ENCODE measurements at places on chromosomes 16 and 17.

- DNase-seq: peak; percentile 90
Observed at GRCh38 chr17:7835814-7836595, 2.0 kb downstream of the KDM6B start.

- no peak for DNase-seq
Observed at GRCh38 chr17:35377068-35377467, 3.6 kb upstream of the SLFN11 start.

DNA sequence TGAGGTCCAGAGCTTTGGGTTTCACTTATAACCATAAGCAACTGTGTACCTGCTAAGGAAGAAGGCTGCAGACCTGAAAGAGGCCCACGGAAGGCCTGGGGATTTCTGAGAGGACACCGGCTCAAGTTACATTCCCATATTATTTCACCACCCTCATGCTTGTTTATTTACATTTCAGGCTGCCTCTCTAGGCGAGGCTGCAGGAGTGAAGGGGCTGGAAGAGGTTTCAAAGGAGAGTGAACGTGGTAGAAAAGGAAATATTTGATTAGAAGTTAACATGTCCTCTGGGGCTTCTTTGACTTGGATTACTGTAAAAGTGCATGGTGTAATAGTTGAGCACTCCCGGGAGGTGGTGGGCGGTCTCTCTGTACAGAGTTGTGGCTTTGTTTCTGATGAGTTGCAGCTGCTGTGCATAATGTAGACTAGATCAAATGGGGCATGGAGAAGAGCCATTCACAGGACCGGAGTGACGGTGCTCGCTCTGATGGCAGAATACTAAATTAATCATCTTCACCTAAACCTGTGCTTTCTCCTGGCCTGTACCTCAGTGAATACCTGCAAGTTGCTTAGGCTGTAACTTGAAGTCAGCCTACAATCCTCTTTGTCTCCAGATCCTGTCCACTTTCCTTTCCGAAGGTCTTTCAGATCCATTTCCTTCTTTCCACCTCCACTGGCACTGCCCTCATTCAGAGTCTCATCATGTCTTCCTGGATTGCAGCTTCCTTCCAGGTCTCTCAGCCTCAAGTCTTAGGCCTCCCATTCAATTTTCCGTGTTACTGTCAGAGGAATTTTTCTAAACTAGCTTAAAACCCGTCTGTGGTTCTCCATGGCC is 1.9 kb upstream of the CPD start:
- no peak for DNase-seq

DNA sequence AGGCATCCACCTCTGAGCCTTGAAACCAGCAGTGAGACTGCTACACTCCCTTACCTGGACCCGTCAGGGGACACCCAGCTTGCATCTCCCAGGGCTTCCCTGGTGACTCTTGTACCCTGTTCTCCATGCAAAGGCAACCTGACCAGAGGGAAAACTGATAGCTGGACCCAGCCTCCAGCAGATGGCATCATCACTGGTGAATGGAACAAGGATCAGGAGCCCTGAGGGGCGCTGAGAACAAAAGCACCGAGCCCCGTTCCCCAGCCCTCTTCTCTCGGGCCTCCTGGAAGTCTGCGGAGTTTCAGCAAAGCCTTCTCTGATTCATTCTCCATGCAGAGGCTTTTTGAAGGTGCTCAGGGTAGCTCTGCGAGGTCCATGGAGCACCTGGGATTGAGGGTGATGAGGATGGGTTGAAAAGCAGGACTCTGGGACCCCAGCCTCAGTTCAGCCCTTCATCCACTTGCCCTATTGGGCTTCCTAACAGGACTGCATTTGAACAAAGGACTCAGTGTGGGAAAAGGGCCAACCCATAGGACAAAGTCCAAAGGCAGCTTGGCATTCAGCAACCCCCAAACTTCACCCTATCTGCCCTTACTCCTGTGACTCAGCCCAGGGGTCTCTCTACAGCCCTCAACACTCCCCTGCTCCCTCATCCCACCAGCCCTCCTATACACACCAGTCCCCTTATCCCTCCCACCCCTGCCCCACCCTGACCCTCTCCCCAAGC is 45.0 kb upstream of the LHX1 start:
- DNase-seq: no peak

DNA sequence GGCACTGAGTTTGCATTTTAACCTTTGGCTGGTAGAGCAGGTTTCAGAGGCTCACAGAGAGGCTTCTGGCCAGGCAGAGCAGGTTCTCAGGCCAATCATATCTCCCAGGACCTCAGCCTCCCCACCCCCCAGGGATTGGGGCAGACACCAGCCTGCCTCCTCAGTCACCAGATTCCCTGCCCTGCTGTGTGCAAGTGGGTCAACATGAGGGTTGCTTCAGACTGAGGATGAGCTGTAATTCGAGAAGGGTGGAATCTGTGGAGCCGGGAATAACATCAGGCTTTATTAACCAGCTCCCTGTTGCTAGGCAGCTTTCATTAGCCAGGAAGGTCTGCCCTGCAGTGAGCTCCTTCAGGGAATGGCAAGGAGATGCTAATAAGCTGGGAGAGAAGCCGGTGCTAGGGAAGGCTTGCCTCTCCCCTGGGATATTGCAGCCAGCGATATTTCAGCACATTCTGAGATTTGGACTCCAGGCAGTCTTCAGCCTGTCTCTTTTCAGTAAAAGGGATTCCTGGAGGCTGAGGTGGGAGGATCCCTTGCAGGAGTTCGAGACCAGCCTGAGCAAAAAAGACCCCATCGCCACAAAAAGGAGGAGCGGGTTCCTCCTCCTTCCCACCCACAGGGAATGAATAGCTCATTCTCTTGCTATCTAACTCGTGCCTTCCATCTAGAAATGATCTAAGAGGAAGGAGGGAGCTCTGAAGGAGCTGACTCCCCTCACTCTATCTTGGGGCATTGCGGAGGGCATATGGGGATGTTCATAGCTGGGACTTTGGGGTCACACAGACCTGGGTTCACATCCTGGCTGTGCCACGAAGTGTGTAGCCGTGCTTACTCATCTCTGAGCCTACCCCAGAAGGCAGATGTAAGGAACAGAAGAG is 10.7 kb downstream of the SGSM2 start:
- DNase-seq: peak; percentile 65

- DNase-seq: no peak
Observed at GRCh38 chr16:2299915-2300192, 31.9 kb upstream of the RNPS1 start.

DNA sequence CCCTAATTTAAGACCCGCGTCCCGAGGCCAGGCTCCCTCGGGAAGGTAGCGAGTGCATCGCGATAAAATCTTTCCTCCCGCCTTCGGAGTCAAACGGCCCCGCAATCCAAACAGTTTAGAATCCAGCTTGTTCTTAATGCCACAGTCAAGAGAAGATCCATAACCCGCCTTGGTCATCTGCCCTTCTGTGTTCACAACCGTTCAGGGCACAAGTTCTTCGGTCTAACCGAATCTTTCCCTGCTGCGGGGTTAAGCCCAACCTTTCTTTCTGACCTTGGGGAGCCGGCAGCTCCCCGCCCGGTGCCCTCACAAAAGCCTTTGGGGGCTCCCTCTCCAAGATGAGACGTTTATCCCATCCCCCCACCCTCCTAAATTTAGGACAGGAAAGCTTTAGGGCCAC is 30.3 kb downstream of the CPSF4L start:
- DNase-seq: no peak

GRCh38 chr17:48162946-48163506 is 55.5 kb downstream of the SNX11 start:
- DNase-seq: no peak

- DNase-seq: no peak
Observed at GRCh38 chr17:72191921-72192799, 71.3 kb downstream of the SOX9 start.

DNA sequence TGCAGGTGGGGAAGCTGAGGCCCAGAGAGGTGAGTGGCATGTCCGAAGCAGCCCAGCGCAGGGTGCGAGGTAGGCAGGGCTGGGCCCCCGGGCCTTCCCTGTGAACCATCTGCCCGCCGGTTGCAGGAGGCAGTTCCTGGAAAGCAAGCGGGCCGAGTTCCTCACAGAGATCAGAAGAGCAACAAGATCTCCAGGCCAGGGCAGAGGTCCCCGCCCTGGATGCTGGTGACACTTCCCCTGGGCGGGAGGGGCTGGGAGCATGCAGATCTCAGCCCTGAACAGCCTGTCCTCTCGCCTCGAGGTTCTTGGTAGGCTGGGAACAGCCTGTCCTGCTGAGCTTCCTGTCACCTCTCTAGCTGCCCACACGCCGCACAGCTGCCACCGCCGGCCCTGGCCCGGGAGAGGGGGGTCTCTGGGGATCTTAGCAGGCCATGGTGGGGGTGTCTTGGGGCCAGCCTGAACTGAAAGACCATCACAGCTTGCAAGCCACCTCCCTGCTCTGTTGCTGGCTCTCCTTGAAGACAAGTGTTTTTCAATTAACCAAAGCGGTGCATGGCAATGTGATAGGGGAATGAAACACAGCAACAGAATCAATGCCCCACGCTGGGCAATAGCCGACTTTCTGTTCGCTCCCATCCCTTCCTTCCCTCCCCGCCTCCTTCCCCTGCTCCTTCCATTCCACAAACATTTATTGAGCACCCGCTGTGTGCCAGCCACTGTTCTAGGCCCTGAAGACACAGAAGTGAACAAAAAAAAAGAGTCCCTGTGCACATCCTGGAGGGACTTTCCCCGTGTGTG is 31.7 kb downstream of the SOCS1 start:
- DNase-seq: peak; percentile 86

DNA sequence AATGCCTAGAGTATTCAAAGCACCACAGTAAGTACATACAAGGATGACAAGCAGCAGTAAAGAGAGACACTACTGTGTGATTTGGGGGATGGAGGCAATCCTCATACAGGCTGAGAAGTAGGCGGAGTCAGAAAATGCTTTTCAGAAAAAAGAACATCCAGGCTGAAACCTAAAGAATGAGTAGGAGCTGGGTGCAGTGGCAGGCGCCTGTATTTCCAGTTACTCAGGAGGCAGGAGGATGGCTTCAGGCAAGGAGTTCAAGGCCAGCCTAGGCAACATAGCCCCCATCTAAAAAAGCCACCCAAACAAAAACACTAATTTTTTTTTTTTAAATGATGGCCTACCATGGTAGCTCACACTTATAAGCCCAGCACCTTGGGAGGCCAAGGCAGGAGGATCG is 10.3 kb downstream of the KANSL1 start:
- no peak for DNase-seq

DNA sequence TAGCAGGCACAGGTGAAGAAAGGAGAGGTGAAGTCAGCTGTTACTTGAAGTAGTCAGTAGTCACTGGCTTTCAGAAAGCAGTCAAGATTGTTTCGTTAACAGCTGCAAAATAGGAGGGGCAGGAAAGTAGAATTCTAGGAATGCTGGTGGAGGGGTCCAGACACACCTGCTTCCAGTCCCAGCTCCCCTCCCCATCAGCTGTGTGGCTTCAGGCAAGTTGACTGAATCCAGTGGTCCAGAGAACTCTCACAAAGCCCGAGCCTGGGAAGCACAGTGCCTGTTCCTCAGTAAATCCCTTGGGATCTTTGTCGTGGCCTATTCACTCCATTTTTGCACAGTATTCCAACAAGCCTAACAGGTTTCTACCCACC is 4.6 kb upstream of the SOCS1 start:
- no peak for DNase-seq

DNA sequence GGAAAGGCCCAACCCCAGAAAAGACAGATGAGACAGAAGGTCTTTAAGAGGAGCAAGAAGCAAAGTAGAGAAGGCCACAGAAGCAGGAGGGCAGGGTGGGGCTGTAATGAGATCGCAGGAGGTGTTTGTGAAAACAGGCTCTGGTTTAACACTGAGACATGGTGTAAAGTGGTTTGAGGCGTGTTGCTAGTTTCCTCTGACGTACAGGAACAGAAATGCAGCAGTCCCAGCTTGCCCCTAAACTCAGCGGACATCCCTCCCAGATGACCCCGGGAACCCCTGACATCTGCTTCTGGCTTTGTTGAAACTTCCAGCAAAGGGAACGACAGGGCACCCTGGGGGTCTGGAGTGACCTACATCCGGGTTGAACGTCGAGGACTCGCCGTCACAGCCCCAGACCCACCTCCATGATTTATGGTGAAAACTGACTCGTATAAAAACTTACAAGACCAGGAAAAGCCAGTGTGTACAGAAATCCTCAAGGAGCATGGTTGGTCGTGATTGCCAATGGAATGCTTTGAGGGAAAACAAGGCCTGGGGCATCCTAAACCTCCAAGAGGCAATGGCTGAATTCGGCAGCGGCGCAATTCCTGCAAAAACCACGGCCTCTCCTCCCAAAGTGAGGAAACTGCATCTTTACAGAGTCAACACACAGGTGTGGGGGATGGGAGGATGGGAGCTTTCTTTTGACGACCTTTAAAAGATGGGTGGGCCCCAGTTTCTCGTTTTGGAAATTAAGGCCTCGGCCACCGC is 25.8 kb downstream of the LITAF start:
- DNase-seq: no peak

- DNase-seq: no peak
Observed at GRCh38 chr17:49920030-49920769, 48.8 kb upstream of the DLX4 start.

DNA sequence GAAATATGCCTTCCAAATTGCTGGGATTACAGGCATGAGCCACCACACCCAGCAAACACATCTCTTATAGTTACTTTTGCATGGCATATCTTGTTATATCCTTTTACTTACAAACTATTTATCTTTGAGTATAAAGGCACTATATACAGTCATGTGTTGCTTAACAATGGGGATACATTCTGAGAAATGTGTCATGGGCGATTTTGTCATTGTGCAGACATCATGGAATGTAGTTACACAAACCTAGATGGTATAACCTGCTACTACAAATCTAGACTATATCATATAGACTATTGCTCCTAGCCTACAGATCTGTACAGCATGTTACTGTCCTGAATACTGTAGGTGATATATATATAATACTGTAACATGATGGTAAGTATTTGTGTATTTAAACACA is 43.6 kb downstream of the BCL7C start:
- no peak for DNase-seq
